GM18507 (cell line): ENCODE measurements at places on chromosomes 4 and X.

DNA sequence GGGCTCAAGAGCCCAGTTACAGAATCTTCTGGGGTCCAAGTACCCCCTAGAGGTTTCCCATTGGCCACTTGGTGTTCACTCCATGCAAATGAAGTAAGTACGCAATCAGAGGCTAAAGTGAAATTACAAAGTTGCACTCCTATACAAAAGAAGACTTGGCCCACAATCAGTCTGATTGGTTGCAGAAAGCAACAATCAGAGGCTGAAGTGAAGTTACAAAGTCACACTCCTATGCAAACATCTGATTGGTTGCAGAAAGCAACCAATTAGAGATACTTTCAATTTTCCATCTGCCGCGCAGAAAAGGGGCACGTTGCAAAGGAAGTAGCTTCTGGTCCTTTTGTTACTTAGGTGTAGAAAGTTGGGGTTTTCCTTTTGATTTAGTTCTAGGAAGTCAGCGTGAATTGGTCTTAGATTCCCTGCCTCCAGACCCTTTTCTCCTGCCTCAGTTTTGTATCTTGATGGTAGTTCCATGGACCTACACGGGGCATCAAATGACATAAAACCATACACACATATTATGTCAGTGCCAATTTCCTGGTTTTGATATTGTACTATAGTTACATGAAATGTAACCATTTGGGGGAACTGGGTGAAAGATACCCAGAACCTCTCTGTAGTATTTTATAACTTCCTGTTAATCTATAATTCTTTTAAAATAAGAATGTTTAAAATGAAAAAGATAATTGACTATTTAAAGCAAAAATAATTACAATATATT lies 12.4 kb upstream of the PIN4 start:
- DNase-seq: no peak

DNA sequence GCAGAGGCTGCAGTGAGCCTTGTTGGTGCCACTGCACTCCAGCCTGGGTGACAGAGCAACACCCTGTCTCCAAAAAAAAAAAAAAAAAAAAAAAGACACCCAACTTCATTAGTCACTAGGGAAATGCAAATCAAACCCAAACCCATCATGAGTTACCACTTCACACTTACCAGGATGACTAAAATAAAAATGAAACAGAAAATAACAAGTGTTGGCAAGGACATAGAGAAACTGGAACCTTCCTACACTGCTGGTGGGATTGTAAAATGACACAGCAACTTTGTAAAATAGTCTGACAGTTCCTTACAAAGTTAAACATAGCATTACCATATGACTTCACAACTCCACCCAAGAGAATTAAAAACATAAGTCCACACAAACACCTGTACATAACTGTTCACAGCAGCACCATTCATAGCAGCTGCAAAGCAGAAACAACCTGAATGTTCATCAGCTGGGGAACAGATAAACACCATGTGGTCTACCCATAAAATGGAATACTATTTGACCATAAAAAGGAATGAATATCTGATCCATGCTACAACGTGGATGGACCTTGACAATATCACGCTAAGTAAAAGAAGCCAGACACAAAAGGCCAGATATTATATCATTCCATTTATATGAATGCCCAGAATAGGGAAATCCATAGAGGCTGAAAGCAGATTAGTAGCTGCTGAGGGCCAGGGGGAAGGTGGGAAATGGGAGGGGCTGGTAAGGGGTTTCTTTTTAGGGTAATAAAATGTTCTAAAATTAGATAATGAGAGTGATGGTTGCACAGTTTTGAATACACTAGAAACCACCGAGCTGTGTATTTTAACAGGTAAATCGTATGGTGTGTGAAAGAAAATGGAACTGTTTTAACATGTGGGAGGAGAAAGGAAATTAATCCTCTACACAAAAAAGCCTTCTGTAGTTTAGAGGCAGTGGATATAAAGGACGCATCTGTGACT lies 18.3 kb downstream of the CD99L2 start:
- no peak for DNase-seq

DNA sequence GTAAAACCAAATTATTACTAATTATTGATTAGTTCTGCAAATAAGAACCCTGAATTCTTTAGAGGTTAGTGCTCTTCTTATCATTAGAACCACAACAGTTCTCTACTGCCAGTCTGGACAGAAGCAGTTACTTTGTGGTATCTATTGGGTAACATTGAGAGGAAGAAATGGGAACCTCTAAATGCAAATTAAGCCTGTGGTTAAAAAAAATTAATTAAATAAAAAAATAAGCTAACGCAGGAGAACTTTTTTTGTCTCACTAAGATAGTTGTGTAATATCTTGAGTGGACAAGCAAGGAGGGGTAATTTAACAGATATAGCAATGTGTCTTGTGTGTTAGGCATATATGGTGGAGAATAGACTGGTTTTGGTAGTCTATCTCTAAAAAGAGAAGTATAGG lies 32.9 kb upstream of the TET2 start:
- DNase-seq: no peak

DNA sequence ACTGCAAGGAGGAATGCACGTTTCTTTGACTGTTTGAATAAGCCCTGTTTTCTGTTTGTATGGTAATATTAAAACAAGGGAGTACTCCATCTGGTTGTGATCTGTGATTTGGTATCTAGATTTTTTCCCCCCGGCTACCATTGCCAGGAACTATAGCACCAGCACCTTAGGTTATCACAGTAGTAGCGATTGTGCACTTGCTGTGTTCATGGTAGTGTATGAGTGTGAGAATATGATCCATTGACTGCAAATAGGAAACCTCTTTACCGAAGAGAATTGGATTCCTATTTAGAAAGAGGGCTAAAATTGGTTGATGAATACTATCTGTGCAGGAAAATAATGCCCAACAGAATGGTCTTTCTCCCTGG lies 69.9 kb downstream of the LARP7 start:
- no peak for DNase-seq

- DNase-seq: no peak
These were observed 1124.9 kb downstream of the STIM2 start for GRCh38 chr4:27985522-27985921.

DNA sequence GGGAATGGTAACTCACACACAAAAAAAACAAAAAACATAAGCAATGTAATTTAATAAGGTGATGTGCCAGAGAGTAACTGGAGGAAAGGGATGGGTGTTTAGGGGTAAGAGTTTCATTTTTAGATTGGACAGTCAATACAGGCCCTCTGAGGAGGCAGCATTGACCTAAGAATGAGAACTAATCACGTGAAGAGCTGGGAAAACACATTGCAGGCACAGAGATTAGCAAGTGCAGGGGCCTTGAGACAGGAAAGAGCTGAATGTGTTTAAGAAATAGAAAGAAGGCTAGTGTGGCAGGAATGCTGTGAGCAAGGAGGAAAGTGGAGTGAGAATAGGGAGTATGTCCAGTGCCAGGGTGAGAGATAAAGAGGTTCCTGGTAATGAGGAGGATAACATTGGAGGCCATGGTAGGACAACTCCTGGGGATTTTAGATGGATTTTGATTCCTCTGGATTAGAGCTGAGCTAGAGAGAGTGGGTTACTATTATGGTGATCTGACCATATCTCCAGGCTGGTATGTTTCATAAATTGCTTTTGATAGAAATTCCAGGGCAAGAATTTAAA lies 17.6 kb downstream of the PDLIM5 start:
- DNase-seq: no peak

- no peak for DNase-seq
These were observed 388.8 kb upstream of the EPHA5 start for GRCh38 chr4:66059136-66059535.

- DNase-seq: no peak
These were observed 375.2 kb downstream of the GALNTL6 start for GRCh38 chr4:172188248-172188988.

DNA sequence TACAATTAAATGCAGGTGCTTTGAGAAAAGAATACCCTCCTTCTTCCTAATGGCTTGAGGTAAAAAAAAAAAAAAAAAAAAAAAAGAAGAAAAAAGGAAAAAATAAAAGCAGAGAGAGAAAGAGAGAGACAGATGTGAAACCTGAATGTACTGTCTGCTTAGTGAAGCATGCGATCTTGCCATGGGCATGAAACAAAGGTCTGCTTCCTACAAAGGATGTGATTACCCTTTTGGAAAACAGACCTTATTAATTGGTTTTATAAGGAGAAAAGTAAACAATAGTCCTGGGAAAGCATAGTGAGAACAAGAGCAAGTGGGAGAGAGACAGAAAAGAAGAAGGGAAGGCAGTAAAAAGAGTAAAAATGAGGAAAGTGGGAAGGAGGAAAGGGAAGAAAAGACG lies 526.1 kb upstream of the PABPC4L start:
- DNase-seq: no peak
